ENCODE measurements at places on chromosomes 16 and 17. TPM values are rescaled to one million over a fixed set of nuclear protein-coding genes. Genes with fewer than 3 reads are reported as not detected.

Gene OR1F1
- total RNA-seq, result not detected

Gene CCL2
- 448 TPM for total RNA-seq

GRCh38 chr16:79312502-79312901 lies 288.0 kb downstream of the MAF start:
- DNase-seq, result no peak

GRCh38 chr16:10799736-10800135 lies 18.9 kb downstream of the TVP23A start:
- no peak for DNase-seq

DNA sequence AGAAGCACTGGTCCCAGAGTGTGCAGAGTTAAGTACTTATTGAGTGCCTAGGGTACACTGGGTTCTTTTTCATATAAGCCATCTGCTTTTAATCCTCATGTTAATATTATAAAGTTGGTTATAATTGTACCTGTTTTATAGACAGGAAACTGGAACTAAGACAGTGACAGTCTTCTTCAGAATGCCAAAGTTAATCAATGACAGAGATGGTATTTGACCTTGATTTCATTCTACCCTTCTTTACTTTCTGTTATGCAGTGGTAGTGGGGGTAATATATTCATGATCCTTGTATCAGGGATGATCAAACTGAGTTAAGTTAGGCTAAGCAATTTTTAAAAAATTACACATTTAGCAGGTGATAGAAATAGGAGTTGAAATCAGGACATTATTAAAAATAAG lies 108.6 kb upstream of the GOT2 start:
- no peak for DNase-seq

DNA sequence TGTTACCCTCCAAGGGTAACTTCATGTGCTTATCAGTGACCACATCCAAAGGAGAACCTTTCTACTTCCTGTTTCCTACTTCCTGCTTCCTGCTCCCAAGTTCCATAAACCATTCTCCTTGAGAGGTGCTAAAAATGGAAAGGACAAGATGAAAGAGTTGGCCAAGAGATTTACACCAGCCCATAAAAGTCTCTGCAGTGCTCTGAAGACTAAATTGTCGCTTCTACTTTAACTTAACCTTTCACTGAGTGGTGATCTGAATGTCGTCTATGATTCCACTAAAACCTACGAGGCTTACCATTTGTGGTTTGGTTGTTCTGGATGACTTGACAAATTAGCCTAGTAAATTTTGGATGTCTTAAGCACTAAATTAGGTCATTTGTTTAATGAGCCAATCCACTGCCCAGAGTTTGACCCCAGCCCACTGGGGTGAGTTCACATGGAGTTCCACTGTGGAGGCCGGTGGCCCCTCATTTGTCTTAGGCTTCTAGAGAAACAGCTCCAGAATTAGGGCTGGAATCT lies 333.1 kb downstream of the FOXL1 start:
- no peak for DNase-seq

DNA sequence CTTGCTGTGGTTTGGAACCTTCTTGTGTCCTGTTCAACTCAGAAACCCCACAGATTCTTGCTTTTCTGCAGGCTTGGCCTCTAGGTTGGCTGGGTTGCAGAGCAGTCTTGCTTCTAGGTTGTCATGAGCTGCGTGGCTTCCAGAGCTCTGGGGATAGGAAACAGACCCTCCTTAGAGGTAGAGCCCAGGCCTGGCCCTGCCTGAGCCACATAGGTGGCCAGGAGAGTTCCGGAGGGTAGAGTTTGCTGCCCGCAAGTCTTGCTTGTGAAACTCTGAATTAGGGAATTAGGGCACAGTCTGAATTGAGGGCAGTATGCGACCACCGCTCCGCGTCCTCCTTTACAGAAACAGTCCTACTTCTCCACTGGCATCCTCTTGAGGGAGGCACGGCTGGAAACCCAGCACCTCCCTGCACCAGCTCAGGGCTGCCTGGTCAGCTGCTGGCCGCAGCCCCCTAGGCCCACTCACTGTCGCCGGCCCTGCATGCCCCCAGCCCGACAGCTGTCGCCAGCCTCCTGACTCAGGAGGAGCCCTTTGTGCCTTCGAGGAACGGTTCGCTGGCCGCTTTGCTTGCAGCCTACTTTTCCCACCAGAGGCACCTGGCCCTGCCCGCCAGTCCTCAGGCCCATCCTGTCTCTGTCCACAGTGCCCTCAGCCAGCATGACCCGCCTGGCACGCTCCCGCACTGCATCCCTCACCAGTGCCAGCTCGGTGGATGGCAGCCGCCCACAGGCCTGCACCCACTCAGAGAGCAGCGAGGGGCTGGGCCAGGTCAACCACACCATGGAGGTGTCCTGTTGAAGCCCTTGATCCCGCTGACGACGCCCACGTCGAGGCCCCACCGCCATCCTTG lies 4.3 kb upstream of the SETD6 start:
- DNase-seq, result no peak

- DNase-seq, result no peak
Observed at GRCh38 chr16:10514369-10515055, 65.9 kb downstream of the EMP2 start.

All from thoracic aorta (tissue), 2 donors.